Naive thymus-derived CD8-positive, alpha-beta T cell (primary cell): ENCODE measurements at places on chromosomes 12 and 14.

DNA sequence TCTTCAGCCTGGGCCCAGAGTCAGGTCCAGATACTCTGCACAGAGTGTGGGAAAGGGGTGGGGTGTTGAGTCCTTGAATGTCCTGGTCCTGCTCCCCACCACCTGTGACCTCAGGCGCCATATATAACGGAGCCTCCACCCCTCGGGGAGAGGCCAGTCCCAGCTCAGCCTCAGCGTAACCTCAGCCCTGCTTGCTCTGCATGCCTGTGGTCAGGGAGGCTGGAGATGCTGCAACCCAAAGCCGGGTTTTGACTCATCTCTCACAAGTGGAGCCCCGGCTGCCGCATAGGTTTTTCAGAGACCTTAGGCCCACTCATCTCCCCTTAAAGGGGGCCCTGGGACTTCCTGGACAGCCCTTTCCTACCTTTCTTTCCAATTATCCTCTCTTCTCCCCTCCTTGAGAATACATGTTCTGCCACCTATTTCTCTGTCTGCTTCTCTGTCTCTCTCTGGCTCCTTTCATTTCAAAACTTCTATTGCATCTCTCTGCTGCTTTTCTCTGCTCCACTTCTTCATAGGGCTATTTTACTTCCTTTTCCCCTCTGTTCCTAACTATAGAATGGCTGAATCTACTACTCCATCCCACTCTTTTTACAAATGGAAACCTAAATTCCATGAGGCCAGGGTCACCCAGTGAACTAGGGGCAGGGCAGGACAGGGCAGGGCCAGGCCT is 1.2 kb downstream of the ITGB7 start:
- DNase-seq, result no peak

GRCh38 chr14:90378249-90378648 is 18.6 kb upstream of the CALM1 start:
- no peak for DNase-seq

GRCh38 chr12:58443273-58443980 is 476.9 kb downstream of the LRIG3 start:
- no peak for DNase-seq

GRCh38 chr14:77059276-77059915 is 30.9 kb upstream of the IRF2BPL start:
- no peak for DNase-seq

- DNase-seq, result no peak
These were observed 882.3 kb downstream of the LRFN5 start for GRCh38 chr14:42488965-42489364.

DNA sequence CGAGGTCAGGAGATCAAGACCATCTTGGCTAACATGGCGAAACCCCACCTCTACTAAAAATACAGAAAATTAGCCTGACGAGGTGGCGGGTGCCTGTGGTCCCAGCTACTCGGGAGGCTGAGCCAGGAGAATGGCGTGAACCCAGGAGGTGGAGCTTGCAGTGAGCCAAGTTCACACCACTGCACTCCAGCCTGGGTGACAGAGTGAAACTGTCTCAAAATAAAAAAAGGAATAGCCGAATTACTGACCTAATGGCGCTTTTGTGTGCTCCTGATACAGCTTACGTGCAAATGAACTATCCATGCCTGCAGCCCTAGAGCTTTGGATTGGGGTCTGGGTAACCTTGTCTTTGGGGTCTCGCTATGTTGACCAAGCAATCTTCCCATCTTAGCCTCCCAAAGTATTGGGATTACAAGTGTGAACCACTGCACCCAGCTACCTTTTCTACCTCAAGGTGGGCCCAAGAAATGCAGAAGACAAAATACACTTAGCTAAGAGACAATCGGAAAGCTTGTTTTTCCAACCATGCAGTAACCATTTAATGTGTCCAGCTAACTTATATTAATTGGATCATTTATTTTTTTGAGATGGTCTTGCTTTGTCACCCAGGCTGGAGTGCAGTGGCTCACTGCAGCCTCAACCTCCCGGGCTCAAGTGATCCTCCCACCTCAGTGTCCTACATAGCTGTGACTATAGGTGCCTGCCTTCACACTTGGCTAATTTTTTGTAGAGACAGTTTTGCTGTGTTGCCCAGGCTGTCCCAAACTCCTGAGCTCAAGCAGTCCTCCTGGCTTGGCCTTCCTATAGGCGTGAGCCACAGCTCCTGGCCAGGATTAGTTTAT is 5.5 kb downstream of the PABPN1 start:
- DNase-seq, result no peak

GRCh38 chr14:65957631-65958205 is 528.5 kb upstream of the CCDC196 start:
- no peak for DNase-seq

- no peak for DNase-seq
These were observed 49.1 kb downstream of the AVPR1A start for GRCh38 chr12:63101920-63102319.

DNA sequence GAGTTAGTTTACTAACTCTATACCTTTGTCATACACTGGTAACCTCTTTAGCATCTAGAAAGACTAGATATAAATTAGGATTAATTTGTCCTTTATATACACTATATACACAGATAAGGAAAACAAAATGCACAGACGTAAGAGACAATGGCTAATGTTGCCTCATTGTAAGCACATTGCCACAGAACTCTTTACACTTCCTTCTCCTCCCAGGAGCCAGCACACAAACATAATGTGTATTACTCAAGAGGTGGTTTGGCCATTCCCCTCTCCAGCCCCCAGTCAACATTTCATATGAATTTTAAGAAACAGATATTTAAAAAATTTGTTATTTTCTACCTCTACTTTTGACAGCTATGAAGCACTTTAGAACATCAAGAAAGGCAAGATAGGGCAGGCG is 131.4 kb upstream of the OR4E1 start:
- no peak for DNase-seq

DNA sequence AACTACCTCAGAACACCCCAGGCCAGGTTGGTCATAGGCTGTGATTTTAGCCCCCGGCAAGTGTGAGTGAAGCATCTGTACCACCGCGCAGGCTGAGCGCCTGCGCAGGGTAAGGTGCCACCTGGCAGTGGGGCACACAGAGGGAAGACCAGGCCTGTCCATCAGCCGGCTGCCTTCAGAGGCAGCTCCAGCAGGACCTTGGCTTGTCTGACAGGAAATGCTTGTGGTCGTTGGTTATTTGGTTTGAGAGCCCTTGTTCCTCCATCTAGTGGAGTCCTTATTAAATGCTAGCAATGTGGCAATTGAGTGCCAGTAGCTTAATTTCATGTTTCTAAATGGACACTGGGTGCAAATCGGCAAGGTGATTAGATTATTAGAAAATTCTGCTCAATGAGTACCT is 27.5 kb downstream of the SLC25A29 start:
- no peak for DNase-seq

DNA sequence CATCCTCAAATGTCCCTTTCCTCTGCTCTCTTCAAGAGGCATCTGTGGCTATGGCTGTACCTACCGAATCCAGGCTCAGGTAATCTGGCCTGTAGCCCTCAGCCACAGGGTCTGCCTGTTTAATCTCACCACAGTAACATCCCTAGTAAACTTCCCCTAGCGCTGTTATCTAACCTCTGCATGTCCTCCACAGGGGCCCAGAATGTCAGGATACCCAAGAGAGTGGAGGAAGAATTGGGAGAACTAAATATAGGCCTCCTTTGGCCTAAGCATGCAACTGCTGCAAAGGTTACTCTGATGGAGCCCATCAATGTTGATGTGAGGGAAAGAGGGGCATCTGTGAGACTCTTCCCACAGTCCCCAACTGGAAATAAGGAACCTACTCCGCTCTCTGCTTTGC is 63.2 kb upstream of the IFNG-AS1 start:
- DNase-seq, result no peak

DNA sequence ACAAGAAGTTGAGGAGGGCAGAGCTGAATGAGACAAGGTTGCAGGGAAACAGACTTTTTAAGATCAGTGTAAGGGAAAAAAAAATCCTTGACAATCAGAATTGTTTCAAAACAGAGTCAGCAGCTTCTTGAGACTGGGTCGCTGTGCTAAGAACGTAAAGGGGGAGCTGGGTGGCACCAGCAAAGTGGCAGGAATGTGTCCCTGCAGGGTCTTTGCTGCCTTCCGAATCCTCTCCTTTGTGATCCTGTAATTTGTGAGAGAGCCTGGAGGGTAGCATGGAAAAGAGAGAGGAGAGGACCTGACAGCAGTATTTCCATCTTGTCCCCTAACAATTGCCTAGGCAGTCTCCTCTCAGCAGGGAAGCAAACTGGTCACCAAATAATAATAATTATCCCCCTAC is 472.8 kb downstream of the RGS6 start:
- no peak for DNase-seq

DNA sequence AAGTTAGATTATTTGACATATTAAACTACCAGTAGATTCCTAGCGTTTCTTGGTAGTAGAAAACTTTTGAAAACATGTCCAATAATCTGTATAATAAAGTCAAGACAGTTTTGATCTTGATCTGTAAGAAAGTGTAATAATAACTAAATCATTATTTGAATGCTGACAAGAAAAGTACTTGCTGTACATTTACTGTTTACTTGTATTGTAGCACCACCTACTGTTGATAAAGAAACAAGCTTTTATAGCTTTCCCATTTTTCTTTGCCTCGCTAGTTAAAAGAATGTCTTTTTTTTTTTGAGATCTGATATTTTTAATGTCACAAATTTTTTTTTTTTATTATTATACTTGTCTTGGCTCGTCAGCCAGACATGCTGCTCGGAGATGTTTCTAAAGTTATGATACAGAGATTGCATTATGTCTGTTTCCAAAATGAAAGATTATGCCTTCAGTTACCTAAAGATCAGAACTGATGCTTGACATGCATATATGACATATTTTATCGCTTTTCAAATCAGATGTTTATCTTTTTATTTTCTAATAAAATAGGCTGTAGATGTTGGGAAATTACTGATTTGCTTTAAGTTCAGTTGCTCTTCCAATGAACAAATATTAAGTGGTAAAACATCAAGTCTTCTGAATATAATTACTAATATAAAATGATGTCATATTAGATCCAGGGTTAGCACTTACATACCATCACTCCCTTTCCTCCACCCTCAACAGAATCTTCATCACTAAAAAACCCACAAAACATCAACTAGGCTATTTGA is 140.5 kb downstream of the AKAP6 start:
- no peak for DNase-seq

GRCh38 chr12:129727100-129727499 is 176.7 kb downstream of the TMEM132D start:
- DNase-seq, result no peak

DNA sequence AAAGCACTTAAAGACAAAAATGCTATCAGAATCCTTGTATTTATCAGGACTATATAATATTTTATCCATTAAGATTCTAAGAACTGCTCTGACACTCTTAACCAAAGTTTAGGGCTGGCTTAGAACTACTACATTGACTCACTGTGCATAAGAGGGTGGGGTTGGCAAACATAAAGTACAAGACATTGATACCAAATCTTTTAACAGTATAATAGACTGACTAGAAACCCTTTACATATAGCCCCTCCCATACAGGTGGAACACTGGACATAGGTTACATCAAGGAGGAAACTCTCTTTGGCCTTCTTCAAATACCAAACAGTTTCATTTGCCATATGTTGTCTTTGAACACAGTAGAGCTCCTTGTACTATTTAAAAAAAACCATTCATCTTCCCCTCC is 15.6 kb upstream of the REP15 start:
- no peak for DNase-seq

DNA sequence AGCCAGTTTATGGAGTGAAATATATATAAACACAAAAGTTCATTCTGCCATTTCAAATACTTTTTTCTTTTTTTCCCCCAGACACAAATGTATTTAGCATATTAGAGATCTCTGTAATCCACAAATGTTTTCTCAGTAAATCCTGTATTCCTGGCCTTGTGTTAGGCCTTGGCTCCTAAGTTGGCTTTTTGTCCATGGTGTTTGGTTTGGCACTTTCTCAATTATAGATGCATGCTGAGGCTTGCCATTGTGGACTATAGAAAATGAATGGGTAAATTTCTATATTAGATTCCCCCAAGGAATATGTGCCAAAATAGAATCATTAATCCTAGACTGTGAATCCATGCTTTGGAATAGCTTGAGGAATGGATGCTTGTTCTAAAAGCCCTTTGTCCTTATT is 17.0 kb downstream of the RIC8B start:
- DNase-seq, result no peak

- no peak for DNase-seq
These were observed 101.5 kb downstream of the VCPKMT start for GRCh38 chr14:50014809-50015430.

- DNase-seq, result no peak
These were observed 374.7 kb downstream of the ALG10 start for GRCh38 chr12:34396861-34397590.

GRCh38 chr14:44041700-44042099 is 465.4 kb downstream of the FSCB start:
- DNase-seq, result no peak

GRCh38 chr12:29024117-29024516 is 125.0 kb upstream of the FAR2 start:
- DNase-seq, result no peak

DNA sequence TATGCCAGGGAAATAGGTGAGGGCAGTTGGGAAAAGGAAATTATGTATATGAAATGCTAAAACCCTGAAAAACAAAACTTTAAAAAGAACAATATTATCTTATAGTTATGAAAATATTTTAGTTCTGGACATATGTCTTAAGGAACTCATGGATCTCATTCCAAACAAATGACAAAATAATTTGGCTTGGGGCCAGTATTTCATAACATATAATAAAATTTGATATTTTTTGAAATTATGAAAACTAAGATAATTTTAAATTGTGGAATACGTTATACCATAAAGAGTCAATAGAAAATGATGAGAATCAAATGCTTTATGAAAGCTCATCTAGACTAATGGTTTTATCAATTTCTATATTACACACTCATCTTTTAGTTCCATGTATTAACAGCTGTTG is 173.8 kb upstream of the DCN start:
- DNase-seq, result no peak

DNA sequence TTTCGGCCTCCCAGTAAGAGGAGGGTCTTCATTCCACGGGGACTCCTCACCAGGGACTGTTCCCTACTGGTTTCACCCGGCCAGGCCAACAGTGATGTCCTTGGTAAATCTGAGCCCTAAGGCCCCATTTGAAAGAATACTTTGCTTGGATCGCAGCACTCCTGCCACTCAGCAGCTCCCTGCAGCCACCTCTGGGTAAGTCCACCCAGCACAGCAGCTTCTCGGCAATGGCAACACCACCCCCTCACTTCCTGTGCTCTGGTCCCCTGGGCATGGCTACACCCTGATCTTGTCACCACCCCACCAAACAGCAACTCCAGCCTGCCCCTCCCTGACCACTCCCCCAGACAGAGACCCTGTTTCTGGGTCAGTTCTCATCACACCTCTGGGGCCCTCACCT is 100.3 kb downstream of the SETD3 start:
- no peak for DNase-seq

DNA sequence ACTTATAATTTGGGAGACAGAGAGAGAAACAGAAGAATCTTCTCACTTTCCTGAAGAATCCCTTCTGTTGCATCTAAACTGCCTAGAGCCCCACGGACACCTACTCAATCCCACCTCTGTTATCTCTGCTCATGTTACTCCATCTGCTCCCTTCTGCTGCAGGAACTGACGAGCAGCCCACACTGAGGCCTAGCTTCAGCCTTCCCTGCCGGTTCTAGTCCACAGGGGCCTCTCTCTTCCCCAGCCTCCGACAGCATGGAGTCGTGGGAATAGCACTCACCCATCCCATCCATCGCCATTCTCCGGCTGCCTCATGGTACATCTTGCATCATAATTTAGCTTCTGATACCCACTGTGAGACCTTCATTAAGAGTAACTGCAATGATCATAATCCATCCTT is 4.0 kb downstream of the RAB15 start:
- DNase-seq, result no peak

- DNase-seq, result no peak
These were observed 49.1 kb downstream of the NCOR2 start for GRCh38 chr12:124518051-124518932.

- DNase-seq, result no peak
These were observed 110.6 kb downstream of the ANO6 start for GRCh38 chr12:45326358-45326975.
